ENCODE measurements at places on chromosomes 13 and 19.

- no peak for DNase-seq
These were observed 456.4 kb downstream of the FGF14 start for GRCh38 chr13:101945435-101945834.

- no peak for DNase-seq
These were observed 534 bp downstream of the CAB39L start for GRCh38 chr13:49443357-49443703.

DNA sequence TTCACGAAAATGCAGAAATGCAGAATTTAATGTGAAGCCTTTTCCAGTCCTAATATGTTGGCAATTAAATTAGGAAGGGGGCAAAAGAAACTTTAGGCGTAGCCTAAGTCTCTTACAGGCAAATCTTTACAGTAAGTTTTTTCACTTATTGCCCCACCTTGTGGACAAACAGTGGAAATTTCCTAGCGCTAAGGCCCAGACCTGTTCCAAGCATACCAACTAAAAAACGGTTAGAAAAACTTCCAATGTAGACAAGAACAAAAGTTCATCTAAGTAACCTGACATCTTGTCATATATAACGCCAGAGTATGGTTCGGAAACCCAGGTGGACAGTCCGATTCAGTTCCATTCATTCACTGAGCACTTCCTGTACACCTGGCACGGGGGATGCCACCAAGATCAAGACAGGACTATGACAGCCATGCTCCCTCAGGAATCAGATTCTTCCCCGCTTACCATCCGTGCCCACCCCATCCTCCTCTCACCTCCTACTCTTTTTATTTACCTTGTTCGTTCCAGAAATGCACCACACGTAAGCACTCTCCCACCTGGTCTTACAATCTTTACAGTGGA lies 4.9 kb downstream of the ZAR1L start:
- no peak for DNase-seq

DNA sequence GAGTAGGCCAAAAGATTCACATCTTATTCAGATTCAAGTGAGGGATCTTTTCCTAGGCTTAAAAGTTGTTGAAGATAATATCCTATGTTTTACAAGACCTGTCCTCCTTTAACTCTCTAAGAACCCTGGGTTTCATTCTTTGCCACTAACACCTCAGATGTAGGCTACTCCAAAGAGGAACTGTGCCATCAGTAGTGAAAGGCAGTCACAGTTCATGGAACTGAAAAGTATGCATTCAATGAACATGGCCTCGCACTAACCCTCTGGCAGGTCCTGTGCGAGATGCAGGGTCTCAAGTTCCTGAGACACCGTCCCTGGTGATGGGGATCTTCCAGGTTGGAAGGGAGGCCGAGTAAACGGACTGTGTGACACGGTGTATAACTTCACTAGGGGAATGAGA lies 4.3 kb downstream of the LGALS14 start:
- no peak for DNase-seq

GRCh38 chr19:22517496-22518411 lies 95.6 kb upstream of the ZNF98 start:
- no peak for DNase-seq

- DNase-seq = no peak
These were observed 54.2 kb downstream of the KDM4B start for GRCh38 chr19:5023128-5023571.

DNA sequence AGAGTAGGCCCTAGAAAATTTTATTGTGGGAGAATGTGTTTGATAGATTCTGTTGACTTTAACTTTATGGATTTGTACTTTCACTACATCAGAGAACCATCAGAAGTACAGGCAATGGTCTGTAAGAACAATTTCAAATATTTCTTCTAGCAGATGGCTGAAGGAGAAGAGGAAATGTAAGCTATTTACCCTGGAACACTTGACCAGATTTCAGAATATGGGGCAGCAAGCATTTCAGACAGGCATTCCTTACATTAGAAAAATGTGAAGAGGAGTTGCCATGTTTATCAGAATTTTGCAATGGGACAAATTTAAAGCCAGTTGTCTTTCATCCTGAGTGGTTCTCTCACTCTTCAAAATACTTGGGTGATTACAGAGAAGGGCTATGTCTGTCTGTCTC lies 7.5 kb downstream of the FRY start:
- no peak for DNase-seq
